OCI-LY7 (cell line): ENCODE measurements at places on chromosomes 4 and X.

DNA sequence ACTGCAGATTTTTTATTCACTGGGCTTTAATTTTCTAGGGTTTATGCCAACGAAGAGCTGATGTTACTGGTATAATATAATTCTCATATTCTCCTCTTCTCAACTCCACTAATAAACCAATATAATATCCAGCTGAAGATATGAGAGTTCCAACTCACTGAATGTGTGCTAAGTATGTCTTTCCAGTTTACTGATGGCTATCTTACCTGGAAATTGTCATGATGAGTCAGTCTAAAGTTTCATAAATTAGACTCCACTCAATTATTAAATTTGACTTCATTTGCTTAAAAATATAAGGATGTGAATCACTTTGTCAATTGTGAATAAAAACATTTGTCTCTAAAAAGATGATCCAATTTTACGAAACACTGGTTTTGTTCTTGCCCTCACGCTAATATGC, 28.4 kb downstream of the STBD1 start:
- DNase-seq = no peak

GRCh38 chr4:48594180-48594579, 104.1 kb downstream of the ZAR1 start:
- DNase-seq = no peak

GRCh38 chrX:137747244-137748043, 181.5 kb downstream of the ZIC3 start:
- DNase-seq = no peak

GRCh38 chrX:56026815-56027214, 205.3 kb upstream of the KLF8 start:
- no peak for DNase-seq

- DNase-seq = no peak
These were observed 683.9 kb upstream of the ATOH1 start for GRCh38 chr4:93144644-93145043.

- no peak for DNase-seq
These were observed 113.6 kb downstream of the SOX3 start for GRCh38 chrX:140391313-140391712.

DNA sequence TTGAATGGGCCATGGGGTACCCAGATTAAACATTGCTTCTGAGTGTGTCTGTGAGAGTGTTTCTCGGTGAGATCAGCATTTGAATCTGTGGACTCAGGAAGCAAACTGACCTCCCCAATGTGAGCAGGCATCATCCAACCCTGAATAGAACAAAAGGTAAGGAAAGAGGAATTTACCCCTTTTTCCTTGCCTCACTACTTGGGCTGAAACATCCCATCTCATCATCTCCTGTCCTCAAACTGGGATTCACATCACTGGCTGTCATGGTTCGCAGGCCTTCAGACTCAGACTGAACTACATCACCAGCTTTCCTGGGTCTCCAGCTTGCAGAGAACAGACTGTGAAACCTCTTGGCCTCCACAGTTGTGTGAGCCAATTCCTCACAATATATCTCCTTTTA, 47.1 kb downstream of the TEC start:
- no peak for DNase-seq

DNA sequence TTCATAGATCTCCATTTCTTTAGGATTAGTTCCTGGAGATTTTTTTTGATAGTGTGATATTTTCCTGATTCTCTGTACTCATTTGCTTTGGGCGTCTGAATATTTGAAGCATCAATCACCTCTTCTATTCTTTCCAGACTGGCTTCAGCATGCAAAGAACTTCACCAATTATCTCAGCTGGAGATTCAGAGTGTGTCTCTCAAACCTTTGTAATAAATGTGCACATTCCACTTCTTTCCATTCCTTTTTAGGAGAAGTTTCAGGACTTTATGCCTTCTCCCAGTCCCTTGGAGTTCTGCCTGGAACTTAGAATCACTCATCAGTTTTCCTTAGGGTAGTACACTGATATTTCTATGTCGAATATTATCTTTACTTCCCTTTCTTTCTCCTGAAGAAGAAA, 334.8 kb downstream of the TEX13C start:
- DNase-seq = no peak

GRCh38 chrX:31429915-31430314, 358.1 kb upstream of the FTHL17 start:
- no peak for DNase-seq

- no peak for DNase-seq
These were observed 5.1 kb downstream of the PSAPL1 start for GRCh38 chr4:7429601-7430078.

DNA sequence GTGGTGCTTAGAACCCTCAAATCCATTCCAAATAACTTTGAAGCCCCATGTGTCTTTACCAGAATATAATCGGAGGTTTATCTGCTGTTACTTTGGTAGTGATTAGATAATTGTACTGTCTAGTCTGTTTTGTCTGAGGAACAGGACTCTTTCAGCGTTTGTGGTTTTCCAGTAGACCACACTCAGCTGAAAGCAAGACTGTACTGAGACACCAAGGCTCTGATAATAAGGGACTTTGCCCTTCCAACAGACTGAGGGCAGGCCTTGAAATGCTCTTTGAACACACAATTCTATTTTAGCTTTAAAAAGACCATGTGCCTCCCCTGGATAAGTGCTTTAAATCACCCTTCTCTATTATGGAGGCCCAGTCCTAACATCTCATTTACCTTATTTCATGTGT, 76.1 kb downstream of the KLHL8 start:
- DNase-seq = no peak

DNA sequence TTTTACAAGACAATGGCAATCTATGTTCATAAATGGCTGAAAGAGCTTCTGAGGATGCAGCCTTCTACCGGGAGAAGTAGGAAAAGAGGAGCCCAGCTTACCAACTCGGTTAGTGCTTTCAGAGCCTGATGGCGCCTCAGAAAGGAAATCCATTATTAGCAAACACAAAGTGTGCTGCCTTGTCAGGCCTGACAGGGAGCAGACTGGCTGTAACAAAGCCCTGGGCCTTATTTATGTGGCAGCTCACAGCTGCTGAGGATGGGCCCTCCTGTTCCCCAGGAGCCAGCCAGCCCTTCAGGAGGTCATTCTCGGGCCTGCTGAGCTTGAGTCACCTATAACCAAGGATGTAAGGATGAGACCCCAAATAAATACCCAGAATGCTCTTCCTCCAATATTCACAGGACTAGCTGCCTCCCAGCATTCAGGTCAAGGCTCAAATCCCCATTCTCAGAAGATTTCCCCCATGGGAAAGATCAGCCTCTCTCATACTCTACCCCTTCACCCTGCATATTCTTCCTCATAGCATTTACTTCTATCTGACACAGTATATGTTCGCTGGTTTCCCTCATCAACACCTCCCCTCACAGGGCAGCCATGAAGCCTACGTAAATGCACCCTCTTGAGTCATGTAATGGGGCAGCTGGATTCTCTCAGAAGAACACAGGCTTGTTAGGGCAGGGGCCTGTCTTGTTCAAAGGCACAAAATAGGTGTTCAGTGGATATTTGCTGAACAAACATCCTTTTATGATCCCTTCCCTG, 227.0 kb upstream of the RASGEF1B start:
- peak; percentile 19 for DNase-seq

GRCh38 chr4:73885574-73886267, 16.5 kb downstream of the CXCL1 start:
- no peak for DNase-seq

DNA sequence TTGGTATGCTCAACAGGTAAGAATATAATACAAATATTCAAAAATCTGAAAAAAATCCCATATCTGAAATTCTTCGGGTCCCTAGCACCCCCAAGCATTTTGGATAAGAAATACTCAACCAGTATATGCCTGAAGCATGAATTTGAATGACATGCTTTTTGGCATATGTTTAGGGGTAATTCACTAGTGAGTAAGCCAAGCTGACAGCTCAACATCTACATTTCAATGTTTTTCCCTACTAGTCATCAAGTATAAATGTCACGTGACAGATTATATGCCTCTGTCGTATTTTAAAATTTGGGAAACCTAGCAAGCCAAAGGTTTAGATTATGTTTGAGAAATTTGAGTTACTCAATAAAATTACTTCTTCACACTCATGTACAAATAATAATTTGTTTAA, 125.1 kb downstream of the FGF16 start:
- DNase-seq = no peak

- no peak for DNase-seq
These were observed 4.8 kb upstream of the TIMP1 start for GRCh38 chrX:47577424-47577823.

DNA sequence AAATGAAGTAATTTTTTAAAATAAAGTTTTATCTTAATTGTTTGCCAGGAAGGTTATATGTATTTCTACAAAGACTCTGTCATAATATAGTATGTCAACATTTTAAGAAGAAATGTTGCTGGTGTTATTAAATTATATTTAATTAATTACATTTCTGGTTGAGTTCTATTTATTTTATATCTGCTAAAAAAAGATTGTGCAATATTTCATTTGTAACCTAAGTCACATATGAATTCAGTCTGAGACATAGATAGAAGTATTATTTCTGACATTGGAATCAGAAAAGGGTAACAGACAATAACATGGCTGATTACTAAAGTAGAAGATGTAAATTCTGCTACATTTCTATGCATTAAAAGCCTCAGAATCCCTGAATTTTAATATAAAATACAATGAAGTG, 1985.1 kb downstream of the C4orf33 start:
- no peak for DNase-seq

GRCh38 chrX:116749943-116750342, 287.2 kb upstream of the CT83 start:
- DNase-seq = no peak

GRCh38 chr4:79865201-79865597, 207.8 kb downstream of the ANTXR2 start:
- DNase-seq = no peak

GRCh38 chr4:39657465-39657864, 18.8 kb upstream of the SMIM14 start:
- peak; percentile 7 for DNase-seq

DNA sequence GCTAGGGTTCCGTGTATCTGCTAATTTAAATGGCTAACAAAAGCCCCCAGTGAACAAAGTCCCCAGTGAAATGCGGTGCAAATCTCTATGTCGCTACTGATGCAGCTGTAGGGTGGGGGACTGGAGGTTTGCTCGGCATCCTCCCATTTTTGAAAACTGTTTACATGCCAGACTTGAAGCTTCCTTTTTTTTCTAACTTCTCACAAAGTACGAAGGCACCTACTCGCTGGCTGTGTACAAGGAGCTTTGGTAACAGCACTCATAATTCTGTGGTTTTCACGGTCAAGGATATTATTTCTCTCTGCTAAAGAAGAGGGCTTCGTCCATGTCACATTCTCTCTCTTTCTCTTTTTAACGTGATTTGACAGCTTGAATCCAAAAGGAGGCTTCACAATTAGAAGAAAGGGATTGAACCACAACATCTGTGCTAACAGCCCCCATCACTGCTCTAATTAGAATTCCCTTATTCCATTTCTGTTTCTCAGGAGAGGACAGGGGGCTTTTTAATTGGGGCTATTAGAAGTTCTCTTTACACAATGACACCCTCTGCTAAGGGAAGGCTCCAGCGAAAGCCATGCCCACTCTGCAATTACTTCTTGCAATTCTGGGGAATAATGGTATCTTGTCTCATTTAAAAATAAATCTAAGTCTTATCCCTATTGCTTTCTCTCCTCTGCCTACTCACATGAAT, 46.7 kb downstream of the TMEM156 start:
- no peak for DNase-seq

DNA sequence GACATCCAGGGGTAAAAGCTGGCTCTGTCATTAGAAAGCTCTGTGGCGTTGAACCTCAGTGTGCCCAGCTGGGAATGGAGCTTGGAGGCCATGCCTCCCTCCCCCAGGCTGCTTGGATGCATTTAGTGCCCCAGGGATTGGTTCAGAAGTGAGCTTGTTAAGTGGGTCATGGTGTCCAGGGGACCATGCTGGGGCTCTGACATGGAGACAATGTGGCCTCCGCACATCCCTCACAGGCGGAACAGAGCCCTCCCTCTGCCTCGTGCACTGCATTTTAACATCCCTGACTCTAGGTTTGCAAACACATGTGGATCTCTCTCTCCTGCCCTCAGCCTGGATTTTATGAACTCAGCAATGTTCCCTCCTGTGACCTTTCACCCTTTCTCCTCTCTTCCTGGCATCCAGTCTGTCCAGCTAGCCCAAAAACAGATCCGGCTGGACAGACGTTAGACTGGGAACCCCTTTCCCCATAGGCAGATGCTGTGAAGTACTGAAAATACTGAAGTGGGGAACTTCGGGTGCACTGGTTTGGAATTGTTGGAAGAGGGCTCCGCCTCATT, 81.5 kb downstream of the SORCS2 start:
- DNase-seq = no peak

- no peak for DNase-seq
These were observed 766.1 kb downstream of the KCTD8 start for GRCh38 chr4:43682551-43682950.

GRCh38 chr4:39655876-39656275, 17.2 kb upstream of the SMIM14 start:
- no peak for DNase-seq

- no peak for DNase-seq
These were observed 199.3 kb upstream of the FAT4 start for GRCh38 chr4:125115476-125115875.

DNA sequence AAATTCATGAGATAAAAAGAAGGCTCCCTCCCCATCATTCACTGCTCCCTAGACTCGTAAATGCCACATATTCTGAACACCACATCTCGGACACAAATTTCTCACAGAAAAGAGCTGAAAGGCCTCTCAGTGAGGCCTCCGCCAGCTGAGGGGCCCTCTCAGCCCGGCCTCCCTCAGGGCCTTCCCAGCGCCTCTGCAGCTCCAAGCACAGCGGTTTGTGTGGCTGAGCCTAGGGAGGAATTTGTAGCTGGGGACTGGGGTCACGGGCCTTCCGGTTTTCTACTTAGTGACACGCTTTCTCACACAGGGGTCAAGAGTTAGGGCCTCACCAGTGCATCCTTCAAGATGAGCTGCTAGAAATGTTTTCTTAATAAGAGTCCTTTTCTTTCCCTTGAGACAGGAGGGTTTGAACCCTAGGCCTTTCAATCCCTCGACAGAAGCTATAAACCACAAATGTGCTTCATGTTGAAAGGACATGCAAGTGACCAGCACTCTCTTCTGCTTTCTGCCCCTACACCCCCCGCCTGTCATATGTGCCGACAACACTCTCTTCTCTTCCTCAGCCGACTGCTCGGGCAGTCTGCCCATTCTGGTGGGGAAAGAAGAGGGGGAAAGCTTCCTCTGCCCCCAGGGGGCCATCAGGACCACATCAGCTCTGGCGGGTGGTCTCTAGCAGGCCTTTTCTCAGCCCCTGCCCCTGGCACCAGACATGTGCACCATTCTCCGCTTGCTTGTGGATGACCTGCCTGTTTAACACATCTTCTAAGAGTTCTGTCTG, 104.9 kb downstream of the CHIC2 start:
- DNase-seq = no peak
